C1 segment of cervical spinal cord (tissue), 14 donors: ENCODE measurements at places on chromosomes 4 and X.

DNA sequence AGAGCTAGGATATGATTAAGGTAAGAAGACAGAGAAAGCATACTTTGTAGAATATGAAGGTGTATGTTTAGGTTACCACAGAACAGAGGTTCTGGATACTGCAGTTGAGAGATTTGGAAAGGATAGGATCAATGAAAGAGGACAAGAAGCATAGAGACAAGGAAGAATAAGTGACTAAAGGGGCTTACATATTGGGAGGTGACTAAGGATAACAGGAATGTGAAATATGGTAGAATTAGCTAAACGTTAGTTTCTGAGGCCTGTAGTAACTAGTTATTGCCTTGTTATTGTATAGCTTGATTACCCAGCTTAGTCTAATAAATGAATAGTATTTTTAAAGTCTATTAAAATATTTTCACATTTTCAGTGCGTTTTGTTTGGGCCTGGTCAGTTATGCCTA, 38.2 kb downstream of the CENPI start:
- DNase-seq, result no peak

DNA sequence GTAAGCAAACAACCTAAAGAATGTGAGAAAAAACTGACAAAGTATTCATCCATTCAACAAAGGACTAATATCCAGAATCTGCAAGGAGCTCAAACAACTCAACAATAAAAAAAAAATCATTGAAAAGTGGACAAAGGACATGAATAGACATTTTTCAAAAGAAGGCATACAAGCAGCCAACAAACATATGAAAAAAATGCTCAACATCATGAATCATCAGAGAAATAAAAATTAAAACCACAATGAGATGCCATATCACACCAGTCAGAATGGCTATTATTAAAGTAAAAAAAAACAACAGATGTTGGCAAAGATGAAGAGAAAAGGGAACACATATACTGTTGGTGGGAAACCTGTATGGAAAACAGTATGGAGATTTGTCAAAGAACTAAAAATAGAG, 120.7 kb upstream of the ADGRL3 start:
- DNase-seq, result no peak

DNA sequence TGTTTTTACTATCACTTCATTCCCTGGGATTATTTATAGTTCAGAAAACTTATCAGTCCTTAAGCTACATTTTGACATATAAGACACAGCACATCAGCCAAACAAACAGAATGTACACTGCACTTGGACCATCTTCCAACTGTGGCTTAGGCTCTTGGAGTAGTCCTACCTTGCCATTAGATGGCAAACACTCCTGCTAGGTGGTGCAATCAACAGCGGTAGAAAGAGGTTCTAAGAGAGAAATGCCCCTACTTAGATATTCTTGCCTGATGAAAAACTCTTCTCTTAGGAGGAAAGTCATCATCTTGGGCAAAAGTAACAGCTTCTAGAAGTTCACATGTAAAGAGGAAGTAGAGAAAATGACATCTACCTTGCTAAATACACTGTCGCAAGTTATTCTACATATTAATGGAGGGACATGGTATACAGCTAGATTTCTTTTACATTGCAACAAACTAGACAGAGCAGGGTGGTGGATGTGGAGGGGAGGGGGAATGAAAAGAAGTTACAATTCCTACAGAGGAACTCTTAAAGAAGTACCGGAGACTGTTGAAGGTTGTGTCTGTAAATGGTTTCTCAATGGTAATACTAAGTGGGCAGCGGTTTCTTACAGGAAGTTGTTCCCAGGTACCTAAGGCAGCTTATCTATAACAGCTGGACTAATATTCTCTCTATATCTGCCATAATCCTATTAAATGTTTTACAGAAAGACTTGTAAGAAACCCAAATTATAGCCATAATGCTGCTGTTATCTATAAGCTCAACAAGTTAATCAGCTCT, 8.1 kb upstream of the STPG2 start:
- no peak for DNase-seq

DNA sequence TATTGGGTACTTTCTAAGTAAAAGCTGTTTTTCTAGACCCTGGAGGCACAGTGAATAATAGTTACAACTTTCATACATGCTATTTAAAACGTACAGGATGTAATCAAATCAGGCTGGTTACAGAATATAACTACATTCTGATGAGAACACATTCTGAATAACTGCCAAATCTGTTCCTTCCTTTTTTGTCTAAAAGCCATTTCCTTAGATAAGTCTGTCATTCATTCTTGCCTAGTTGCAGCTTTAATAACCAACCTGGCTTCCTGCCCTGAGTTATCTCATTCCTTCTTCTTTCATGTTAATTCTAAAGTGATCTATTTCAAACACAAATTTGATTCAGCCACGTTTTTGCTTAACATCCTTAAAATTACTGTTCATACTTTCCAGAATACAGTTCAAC, 189.7 kb upstream of the ITM2A start:
- no peak for DNase-seq

DNA sequence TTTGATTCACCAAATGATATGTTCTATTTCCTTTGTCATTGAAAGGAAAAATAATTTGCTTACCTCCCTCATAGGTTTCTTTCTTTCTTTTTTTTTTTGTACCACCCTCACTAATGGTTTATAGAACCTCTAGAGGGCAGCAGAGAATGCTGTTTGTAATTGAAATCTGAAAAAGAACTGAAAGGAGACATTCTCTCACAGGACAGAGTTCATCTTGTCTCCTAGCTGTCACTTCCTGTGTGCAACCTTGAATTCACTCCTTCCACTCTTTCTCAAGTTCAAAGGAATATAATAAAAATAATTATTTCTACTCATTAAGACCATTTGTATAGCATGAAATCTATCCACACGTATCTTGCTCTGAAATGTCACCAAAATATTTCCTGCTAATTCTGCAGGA, 51.0 kb downstream of the GUCY1B1 start:
- DNase-seq, result no peak

DNA sequence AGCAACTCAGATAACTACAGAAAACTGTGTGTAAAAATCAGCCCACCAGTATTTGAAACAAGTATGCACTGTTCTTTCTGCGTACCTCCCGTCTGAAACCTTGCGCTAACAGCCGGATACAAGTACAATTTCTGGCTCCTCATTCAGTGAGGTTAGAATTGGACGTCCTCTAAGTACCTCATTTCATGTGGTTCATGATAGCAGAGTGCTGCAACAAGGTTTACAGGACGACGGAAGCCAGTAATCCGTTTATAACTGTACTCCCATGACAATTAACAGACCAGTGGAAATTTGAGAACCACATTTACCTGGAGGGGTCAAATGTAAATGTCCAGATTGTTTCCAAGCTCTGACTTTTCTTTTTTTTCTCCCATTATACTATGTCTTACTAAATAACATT, 52.9 kb upstream of the TENM3 start:
- no peak for DNase-seq

DNA sequence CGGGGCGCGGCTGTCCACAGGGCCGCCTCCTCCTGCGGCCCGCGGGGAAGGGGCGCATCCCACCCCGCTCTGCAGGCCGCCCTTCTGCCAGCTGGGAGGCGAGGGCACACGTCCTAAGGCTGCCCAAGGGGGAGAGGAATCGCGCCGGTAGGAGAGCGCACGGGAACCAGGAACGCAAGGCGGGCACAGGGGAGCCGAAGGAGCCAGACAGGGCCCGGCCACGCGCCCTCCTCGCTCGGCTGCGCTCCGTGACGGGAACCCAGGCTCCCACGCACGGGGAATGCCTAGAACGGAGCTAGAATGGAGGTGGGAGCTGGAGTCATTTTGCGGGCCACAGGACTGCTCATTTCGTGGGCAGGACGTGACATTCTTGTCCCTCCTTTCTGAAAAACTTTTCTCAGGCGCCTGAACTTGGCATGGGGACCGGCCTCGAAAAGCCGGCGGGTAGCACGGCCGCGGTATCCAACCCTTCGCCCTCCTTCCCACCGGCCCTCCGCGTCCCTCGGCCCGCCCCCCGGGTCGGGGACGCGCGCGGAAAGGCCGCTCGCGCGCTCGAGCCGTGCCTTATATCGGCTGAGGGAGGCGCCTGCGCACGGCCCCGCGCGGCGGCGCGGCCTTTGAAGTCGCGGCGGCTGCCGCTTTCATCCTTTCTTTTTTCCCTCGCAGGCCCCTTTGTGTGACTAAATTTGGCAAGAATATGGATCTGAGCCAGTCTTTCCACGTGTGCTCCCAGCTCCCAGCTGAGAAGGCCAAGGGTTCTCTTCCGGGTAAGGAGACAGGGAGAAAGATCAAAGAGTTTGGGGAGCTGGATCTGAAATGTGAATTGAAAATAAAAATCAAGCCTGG, 4.2 kb upstream of the LEF1 start:
- no peak for DNase-seq

DNA sequence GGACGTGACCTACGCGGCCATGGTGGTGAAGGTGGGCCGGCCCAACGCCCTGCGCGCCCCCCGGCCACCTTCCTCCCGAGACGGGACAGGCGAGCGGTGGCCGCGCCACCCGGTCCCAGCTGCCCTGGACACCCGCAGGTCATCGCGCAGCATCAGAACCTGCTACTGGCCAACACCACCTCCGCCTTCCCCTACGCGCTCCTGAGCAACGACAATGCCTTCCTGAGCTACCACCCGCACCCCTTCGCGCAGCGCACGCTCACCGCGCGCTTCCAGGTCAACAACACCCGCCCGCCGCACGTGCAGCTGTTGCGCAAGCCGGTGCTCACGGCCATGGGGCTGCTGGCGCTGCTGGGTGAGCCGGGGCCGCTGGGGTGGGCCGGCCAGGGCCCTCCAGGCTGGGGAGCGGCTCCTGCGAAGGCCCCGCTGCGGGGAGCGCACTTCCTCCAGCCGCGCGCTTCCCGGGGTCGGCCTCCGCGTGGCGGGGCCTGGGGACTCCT, 9.0 kb upstream of the SLC26A1 start:
- DNase-seq, result no peak

- no peak for DNase-seq
These were observed 1.8 kb upstream of the HS3ST1 start for GRCh38 chr4:11430536-11430935.

GRCh38 chr4:82711158-82711785, 87.3 kb downstream of the SCD5 start:
- DNase-seq, result no peak

DNA sequence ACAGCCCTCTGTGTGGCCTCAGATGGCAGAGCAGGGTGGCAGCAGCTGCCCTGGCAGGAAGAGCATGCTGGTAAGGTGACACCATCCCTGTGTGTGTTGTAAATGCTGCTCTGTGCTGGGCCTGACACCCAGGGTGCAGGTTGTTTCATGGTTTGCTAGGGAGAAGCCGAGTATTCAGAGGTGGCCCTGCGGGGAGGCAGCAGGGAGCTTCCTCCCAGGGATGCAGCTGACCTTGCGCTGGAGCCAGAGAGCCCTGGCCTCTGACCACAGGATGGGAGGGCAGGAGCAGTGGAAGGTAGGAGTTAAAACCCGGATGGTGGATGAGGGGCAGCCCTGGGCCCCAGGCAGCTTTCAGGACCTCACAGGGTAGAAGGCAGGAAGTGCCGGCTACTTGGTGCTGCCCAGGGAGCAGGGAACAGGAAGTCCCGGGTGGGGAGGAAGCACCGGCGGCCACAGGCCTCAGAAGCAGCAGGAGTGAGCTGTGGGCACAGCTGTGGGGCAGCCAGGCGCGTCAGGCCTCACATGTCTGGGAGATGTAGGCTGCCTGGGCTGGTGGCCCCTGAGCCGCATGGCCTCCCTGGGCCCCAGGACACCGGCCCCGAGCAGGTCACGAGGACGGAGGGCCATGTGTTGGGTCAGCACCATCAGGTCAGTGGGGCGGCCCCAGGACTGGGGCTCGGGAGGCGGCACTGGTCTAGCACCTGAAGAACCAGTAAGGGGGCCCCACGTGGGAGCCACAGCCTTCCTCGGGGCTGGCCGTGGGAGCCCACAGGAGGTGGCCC, 19.1 kb downstream of the SH3BP2 start:
- no peak for DNase-seq

DNA sequence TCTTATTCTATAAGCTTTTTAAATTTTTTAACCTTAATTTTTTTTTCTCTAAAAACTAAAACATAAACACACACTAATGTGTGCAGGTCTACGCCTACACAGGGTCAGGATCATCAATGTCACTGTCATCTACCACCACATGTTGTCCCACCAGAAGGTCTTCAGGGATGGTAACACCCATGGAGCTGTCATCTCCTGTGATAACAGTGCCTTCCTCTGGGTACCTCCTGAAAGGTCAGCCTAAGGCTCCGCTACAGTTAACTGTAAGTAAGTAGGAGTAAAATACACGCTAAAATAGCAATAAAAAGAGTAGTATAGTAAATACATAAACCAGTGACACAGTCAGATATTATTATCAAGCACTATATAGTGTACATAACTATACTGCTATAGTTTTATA, 45.9 kb upstream of the GPRIN3 start:
- DNase-seq, result no peak

DNA sequence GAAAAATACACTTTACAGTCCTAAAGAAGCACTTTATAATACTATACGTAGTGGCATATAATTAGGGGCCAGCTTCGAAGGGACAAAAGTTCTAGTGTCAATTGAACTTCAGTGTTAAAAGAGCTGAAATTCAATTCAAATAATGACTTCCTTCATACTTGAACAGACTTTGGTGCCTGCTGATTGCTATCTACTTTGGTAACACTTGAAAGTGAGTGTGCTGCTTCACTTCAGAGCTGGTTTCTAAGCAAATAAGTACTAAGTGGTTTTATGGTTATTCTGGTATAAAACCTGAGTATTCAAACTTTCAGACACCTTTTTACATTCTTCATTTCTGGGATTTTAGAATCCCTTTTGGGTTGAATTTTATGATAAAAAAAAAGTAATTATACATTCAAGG, 107.0 kb downstream of the SLC4A4 start:
- no peak for DNase-seq

DNA sequence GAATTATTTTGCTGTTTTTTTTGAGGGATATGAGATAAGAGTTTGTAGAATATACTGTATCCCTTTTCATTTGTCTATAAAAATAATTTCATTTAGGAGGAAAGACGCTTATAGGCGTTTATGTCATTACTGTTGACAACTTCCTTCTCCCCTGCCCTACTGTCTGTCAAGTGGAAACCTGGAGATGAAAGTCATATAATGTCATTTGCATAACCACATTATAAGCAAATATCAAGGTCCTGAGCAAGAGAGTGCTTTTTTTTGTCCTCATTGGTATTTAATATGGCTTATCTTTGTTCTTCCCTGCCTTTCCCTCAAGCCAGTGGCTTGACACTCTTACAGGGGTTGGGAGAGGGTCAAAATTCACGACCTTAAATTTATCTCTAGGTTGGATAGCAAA, 55.8 kb downstream of the LRP2BP start:
- no peak for DNase-seq
